Globus pallidus (tissue), 1 donor: ENCODE measurements at places on chromosomes 6 and 20.
A peak's percentile ranks its signal among the peaks of the same experiment; 100 is the strongest.

GRCh38 chr6:135996668-135997067 is 145.2 kb downstream of the PDE7B start:
- no peak for DNase-seq

DNA sequence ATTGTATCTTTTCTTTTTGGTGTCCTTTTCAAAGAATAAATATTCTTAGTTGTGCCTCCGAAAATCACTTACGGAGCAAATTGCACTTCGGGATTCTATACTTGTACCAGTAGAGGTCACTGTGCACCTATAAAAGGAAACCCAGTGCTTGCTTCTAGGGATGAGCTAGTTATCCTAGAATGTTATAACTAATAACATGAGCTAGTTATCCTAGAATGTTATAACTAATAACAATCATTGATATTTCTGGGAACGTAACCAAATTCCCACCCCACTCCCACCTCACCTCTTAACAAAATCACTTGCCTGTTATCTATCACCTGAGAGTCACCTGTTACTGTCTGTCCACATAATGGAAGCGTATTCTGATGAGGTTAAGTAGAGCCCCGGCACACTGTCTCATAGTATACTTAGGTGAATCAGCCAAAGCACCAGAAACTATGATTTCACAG is 126.9 kb upstream of the TIAM2 start:
- DNase-seq: peak; percentile 64

DNA sequence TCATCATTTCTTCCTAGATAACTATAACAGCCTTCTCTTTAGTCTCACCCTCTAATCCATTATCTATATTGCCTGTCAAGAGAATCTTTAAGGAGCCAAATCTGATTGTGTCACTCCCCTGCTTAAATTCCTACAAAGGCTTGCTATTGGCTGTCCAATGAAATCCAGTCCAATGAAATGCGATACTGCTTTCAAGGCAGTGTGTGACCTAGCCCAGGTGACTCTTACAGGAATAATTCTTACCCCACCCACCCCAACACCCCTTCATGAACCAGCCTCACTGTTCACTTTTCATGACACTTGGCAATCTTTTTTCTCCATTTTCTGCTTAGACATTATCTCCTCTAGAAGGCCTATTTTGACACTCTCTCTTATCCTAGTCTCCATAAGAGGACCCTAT is 163.3 kb upstream of the MARCKS start:
- DNase-seq: no peak

DNA sequence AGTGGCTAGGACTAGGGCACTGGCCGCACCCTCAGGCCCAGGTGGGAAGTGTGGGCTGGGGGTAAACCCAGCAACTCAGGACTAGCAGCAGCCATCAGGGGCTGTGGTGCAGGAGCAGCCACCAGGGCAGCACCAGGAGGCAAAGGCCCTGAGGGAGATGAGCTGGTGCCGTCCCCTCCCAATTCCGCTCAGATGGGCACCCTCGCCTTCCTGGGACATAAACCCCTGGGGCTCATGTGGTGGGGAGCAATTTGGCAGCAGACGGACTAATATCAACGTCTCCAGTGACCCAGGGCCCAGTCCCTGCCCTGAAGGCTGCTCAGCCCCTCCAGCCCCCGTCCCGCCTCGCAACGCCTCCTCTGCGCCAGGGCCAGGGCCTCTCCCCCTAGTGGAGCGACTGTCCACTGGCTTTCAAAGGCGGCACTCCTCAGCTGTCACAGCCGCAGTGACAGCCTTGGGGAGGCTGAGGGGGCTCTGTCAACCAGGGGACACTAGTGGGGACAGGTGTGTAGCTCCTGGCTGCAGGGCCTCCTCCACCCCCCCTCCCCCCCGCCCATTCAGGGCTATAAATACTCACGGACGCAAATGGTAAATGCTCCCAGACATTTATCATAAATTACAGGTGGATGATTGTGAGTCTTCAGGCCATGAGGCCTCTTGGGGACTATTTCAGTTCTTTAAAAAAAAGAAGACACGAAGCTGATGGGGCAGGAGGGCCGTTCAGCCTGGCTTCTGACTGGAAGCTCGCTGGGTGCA is 349.9 kb downstream of the ZFAND3 start:
- DNase-seq: no peak

GRCh38 chr6:43742931-43743632 is 26.9 kb upstream of the VEGFA start:
- no peak for DNase-seq

GRCh38 chr6:108676555-108676954 is 115.8 kb downstream of the FOXO3 start:
- no peak for DNase-seq

DNA sequence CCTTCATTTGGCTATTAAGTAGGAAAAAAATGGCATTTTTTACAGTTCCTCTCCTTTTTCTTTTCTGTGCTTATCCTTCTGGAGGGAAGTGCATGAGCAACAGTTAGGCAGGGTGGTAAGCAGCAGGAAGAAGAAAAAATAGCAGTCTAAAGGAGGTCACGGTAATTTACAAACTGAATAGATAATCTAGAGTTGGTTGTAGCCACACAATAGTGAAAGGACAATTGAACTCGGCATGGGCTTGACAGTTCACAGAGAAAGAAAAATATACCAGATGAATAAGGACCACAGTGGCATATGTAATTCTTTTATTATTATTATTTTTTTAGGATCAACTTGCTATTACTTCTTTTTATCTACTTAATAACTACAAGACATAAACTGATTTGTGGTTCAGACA is 358.6 kb downstream of the BTBD9 start:
- DNase-seq: peak; percentile 71

DNA sequence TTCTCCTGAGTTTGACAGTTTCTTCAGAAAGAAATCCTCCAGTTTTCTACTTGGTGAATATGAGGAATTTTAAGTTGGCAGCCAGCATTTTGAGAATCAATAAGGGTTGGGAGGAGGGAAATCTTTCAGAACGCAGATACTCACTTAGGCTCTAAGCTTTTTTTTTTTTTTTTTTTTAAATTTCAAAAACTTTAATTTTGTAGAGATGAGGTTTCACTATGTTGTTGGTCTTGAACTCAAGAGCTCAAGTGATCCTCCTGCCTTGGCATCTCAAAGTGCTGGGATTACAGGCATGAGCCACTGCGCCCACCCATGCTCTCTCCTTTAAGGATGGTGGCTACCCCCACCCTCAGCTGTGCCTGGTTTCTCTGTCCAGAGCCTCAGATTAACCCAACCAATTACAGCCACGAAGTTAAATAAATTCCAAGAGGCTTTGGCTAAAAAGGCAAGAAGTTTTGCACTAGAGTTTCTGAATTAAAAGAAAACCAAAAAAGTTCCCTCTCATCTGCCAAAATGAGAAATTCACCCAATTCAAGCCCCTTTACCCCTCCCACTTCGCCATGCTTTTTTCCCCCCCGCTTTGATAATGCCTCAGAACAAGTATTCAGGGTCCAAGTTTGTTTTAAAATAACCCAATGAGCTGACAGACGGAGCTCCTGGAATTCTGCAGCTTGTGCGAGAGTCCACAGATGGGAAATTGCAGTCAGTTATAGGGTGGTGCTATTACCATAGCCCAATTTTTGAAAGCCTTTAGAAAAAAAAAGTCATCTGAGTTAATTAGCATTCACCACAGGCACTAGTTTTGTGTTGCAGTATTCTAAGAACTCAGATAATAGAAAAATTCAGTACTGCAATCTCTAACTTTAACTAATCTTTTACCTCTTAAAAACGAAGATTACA is 94.3 kb upstream of the BEND3 start:
- no peak for DNase-seq

- DNase-seq: no peak
These were observed 912 bp upstream of the OR12D3 start for GRCh38 chr6:29376003-29376402.

DNA sequence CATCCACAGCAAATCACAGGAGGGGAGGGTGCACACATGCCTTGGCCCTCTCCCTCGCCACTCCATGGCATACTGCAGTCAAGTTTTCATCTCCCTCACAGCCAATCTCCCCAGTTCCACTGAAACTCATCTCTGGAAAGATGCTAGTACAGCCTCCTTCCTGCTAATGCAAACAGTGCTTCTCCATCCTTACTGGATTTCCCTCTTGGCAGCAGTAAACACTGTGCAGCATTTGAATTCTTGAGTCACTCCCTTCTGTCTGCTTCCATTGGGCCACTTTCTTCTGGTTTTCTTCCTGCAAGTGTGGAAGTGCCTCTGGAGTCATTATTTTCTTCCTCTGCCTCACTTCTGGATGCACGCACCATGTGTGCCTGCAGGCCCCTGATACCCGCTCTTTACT is 460.3 kb downstream of the QKI start:
- DNase-seq: no peak

- no peak for DNase-seq
These were observed 79.1 kb downstream of the CD164 start for GRCh38 chr6:109303164-109303563.

DNA sequence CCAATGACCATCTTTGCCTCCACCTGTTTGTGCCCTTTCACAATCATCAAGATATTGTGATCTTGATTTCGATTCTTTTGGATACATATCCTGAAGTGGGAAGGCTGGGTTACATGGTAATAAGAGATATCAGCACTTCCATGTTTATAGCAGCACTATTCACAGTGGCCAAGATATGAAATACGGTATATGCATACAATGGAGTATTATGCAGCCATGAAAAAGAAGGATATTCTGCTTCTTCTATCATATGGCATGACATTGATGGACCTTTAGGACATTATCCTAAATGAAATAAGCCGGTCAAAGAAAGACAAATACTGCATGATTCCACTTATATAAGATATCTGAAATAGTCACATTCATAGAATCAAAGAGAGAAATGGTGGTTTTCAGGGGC is 144.0 kb downstream of the CCDC170 start:
- DNase-seq: no peak

DNA sequence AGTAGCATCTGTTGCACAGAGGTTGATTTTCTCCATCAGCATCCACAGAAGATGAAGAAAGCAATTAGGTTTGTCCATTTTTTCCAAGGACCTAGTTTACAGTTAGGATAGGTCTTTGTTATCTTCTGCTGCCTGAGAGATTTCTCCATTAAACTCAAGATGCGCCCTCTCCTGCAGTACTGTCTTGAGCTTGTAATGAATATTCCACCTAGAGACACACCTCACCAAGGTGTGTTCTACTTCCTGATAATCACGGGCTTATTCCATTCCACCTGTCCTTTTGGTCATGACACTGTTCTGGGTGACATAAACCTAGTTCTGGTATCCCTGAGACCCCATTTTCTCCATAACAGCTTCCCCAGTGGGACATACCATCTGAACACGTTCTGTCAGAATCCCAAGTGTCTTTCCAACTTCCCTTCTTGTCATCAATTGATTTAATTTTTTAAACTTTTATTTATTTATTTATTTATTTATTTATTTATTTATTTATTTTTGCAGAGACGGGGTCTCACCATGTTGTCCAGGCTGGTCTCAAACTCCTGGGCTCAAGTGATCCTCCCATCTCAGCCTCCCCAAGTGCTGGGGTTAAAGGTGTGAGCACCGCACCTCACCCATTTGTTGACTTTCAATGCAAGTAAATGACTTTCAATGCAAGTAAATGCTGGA is 75.6 kb upstream of the HS3ST5 start:
- no peak for DNase-seq

GRCh38 chr6:88490908-88491264 is 324.7 kb upstream of the CNR1 start:
- no peak for DNase-seq

GRCh38 chr6:14734052-14734415 is 511.8 kb upstream of the JARID2 start:
- no peak for DNase-seq

- no peak for DNase-seq
These were observed 2.5 kb downstream of the HDDC2 start for GRCh38 chr6:125299257-125299656.

- no peak for DNase-seq
These were observed 40.6 kb downstream of the HLA-DPB1 start for GRCh38 chr6:33116417-33116816.

- DNase-seq: no peak
These were observed 674.2 kb upstream of the MANEA start for GRCh38 chr6:94902974-94903628.

GRCh38 chr6:161833099-161833860 is 559.4 kb upstream of the AGPAT4 start:
- DNase-seq: no peak

GRCh38 chr6:25698631-25699030 is 46.6 kb downstream of the SCGN start:
- no peak for DNase-seq

DNA sequence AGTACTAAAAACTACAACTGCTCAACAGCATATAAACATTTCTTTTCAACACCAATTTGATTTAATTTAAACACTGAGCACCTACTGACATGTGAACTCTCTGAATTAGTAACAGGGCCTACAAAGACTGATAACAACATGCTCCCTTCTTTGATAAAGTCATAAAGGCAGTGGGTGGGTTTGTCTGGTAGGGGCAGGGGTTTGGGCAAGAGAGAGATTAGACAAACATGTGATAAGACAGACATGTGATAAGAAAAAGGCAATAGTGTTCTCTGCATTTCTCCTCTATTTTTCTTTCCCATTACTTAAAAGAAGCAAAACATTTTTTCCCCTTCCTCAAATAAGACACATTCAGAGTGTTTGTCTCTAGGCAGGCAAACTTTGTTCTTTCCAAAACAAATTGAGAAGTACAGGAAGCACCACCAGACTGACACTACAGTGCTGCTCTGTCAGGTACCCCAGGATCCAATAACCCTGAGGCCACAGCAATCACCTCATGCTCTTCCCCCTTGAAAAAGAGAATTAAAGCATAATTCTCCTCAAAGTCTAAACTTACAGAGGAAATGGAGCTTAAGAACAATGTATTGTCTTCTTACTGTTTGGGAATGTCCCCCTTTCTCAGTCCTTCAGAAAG is 11.9 kb downstream of the C6orf52 start:
- DNase-seq: no peak

DNA sequence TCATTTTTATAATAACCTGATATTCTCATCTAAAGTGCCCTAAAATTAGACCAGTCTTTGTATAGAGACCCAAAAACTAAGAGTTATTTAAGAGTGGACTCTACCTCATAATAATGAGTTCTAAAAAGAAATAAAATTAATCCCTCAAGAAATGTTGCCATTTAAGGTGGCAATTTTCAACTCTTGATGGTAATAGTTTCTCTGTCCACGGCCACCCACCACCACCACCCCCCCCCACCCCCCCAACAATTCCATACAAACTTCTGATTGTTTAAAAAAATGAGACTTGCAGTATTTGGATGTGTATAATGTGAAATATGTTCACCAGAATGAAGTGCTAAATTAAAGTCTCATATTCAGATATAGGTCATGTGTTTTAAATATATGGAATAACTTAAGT is 2.4 kb downstream of the MAP7 start:
- no peak for DNase-seq

- no peak for DNase-seq
These were observed 19.0 kb downstream of the VAPB start for GRCh38 chr20:58407966-58408557.
